IPS DF 19.7 (cell line): ENCODE measurements at places on chromosomes 13 and 19.

DNA sequence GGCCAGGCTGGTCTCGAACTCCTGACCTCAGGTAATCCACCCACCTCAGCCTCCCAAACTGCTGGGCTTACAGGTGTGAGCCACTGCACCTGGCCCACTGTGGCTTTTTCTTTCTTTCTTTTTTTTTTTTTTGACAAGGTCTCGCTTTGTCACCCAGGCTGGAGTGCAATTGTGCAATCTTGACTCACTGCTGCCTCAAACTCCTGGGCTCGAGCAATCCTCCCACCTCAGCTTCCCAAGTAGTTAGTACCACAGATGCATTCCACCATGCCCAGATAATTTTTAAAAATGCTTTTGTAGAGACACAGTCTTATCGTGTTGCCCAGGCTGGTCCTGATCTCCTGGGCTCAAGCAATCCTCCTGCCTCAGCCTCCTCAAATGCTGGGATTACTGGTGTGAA is 12.1 kb upstream of the FCGBP start:
- DNase-seq: no peak

- no peak for DNase-seq
These were observed 23.8 kb upstream of the C13orf42 start for GRCh38 chr13:51134763-51135365.

GRCh38 chr13:48443442-48444208 is 30.7 kb upstream of the LPAR6 start:
- DNase-seq: no peak

DNA sequence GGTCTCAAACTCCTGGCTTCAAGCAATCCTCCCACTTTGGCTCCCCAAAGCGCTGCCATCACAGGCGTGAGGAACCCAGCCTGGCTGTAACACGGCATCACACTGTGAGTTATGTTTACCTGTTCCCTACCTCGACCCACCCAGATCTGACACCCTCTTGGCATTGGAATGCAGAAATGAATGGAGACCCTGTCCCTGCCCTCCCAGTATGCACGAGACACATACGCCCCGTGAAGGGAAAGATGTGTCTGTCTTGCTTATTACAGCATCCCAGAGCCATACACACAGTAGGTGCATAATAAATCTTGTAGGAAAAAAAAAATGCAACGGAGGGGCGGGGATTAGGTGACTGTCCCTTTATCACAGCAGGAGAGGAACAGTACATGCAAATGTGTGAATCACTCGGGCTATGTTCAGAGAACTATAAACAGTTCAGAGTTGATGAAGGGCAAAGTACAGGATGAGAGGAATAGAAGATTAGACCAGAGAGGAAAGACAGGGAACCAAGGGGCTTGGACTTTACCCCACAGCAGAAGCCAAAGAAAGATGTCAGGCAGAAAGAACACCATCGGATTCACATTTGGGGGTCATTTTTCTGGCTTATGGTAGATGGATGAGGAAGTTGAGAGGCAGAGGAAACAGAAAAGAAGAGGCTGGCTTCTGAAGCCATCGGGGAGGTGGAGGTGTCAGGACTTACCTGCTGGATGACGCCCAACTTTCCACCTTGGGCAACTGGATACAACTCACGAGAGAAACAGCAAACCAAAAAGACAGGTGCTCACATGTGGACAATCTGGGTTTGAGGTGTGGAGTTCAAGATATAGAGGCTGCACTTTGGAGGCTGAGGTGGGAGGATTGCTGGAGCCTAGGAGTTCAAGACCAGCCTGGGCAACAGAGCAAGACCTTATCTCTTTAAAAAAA is 94.3 kb downstream of the INSR start:
- no peak for DNase-seq

GRCh38 chr13:20331419-20331818 is 99.3 kb upstream of the GJB6 start:
- DNase-seq: no peak

DNA sequence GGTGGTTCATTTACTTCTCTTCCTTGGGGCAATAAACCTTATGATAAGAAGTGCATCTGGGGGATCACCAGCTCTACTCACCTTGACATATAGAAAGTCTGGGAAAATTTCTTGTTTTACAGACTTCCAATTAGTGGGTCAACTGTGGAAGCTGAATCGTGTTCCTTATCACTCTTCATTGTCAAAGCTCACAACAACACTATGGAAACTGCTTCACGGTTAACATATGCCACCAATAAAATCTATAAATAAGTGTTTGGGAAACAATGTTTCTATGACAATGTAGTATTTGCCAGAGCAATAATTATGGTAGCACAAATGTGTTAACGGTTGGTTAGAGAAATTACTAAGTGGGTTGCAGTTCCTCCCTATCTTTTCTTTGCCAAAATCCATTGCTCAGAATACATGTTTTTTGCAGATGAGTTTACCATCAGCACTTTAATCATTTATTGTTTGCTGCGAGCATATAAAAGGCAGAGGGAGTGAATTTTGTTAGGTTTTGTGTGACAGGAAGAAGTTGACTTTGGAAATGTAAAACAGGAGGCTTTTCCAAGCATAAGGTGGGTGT is 321.8 kb downstream of the RFC3 start:
- no peak for DNase-seq

GRCh38 chr19:30602661-30603350 is 230.6 kb downstream of the ZNF536 start:
- DNase-seq: no peak

GRCh38 chr13:98505217-98505616 is 71.7 kb downstream of the STK24 start:
- no peak for DNase-seq

DNA sequence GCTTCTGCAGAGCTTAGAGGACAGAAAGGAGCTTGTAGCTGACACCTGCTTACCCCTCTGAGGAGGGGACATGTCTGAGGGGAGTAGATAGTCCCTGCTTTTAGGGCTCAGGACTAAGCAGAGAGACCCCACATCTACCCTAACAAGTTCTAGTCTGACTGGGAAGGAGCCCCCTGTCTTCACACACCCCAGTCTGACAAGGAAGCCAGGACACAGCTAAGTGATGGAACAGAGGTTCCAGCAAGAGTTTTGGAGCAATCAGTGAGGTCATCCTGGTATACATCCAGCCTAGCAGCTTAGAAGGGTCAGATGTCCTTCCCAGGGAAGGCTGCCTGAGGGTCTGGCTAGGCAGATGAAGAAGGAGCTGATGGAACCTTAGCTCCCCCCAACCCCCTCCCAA is 15.0 kb downstream of the PAF1 start:
- DNase-seq: no peak

- no peak for DNase-seq
These were observed 88.9 kb downstream of the TSHZ3 start for GRCh38 chr19:31260171-31260933.

DNA sequence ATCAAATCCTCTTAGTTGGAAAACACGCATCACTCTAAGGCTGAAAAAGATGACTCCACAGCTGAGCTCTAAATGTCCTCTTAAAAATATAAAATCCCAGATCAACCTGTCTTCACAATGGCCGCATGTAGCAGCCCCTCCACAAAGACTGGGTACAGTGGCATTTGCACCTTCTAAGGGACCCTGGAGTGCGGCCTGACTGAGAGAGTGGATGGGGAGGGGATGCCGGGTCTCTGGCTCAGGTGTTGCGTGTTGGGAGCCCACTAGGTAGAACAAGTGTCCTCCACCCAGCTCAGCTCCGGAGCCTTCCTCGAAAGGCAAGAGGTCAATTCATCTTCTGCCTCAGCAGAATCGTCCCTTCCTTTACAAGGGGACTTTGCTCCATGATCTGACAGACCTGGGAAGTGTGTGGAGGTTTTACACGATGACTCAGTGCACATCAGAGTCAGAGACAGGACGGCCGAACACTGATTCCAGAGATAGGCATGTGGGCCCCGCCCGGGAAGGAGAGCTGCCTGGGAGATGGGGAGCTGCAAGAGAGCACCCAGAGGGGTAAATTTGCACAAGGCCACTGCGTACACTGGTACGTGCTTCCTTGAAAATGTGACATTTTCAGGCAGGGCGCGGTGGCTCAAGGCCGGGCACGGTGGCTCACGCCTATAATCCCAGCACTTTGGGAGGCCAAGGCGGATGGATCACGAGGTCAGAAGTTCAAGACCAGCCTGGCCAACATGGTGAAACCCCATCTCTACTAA is 23.5 kb upstream of the SLC15A1 start:
- DNase-seq: no peak

DNA sequence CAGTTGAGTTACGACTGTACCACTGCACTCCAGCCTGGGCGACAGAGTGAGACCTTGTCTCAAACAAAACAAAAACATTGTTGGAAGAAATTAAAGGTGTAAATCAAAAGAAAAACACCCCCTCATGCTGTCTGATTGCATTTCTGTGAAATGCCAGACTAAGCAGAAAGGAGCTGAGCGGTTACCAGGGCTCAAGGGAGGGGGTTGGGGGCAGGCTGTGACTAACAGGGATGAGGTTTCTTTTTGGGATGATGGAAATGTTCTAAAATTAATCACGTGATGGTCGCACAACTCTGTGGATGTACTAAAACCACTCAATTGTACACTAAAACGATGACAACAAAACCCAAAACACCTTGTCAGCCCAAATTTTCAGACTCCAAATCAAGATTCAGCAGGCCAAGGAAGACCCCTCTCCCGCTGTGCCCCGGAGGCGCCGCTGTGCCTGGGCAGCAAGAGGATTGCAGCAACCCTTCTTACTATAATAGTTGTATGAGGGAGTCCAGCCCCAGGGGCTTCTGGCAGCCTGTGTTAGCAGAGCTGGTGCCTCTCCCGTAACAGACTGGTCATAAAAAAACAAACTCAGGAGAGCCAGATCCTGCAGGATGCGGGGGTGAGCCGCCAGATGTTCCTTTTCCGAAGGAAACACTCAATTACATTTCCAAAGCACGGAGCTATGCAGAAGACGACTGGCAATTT is 20.9 kb downstream of the CAPS start:
- no peak for DNase-seq

DNA sequence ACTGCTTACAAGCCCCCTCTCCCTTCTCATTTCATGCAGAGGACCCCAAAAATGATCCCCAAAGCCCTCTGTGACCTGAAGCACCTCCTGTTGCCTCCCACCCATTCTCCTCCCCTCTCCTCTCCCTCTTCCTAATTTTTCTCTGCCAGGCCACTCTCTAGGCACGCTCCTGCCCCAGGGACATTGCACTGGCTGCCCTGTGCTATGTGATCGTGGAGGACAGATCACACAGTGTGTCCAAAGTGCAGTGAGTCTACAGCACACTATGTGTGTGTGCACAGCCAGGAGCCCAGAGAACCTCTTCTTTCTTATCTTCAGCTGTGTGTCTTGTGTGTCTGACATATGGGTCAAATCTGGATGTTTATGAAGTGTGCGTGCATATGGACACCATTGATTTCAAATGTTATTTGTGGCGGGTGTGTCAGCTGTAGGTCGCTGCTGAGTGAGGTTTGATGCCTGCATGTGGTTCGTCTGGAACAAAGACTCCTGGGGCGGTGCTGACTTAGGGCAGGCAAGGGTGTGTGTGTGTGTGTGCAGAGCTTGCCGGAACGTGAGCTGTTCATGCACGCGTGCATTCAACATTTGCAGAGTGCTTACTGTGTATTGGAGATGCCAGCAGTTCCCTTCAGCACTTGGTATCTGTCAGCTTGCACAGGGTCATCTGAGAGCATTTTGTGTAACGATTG is 2.1 kb upstream of the KLHL26 start:
- DNase-seq: no peak

DNA sequence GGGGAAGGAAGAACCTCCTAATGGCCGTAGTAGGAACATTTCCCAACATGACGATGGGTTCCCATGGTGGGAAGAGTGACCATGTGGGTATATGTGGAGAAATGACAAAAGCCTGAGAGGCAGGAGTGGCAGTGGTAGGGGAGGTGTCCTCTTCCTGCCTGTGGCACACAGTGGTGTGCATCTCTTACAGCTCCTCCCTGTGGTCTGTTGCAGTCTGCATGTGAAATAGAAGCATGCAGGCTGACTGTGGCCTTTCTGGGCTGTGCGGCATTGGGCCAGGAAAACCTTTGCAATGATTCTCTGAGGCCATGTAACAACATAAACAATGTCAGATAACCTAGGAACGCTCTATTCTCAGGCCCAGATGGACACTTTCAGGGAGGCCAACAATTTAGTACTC is 84.0 kb downstream of the LACC1 start:
- DNase-seq: peak; percentile 17

DNA sequence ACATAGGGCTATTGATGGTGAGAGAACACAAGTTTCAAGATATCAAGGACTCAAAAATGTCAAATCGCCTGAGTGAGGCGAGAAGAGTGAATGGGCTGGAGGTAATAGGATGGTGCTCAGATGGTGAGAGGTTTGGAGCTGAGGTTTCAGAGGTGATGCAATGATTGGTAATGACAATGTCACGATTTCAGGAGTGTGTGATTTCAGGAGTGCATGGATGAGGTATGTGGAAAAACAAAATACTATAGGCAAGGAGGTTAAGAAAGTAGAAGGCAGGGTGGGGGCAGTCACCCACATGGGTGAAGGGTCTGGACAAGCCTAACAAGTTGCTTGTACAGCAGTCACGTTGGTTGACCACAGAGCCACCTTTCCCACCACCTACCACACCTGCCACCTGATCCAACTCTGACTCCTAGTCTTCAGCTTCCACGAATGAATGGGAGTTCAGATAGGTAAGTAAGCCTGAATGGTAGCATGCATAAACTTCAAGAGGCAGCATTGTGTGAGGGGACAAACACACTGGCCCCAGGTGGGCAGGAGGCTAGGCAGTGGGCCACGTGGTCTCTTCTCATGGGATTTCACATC is 71.5 kb downstream of the RUBCNL start:
- DNase-seq: no peak
